ENCODE measurements at places on chromosomes 1 and 21.

DNA sequence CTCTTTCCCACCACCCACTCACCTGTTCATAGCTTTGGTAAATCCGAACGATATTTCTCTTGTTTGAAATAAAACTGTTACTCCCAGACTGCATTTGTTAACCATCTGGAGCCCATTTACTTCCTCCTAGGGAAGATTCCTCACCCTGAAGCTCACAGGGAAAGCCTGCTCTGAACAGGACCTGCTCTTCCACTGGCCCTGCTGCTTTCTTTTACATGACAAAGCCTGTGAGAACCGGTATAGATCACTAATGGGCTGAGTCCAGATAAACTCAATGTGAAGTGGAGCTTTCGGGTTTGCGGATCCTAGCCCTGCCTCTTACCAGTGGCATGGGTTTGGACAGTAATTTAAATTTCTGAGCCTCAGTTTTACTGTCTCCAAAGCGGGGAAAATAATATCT lies 45.2 kb downstream of the FAM163A start:
- no peaks in the 10 kb centered on the region for H3K36me3 ChIP-seq
- no peak for DNase-seq
- no peaks in the 10 kb centered on the region for H3K4me1 ChIP-seq
- no peak overlapping the region for H3K4me3 ChIP-seq
- H3K27ac ChIP-seq: no peak overlapping the region

GRCh38 chr21:44365251-44365966 lies 12.0 kb downstream of the TRPM2 start:
- H3K36me3 ChIP-seq: no peaks in the 10 kb centered on the region
- no peak overlapping the region for H3K4me3 ChIP-seq
- H3K4me1 ChIP-seq: peaks cover 3% of the 10 kb centered on the region
- DNase-seq: no peak
- no peaks in the 10 kb centered on the region for H3K27me3 ChIP-seq
- H3K27ac ChIP-seq: no peak overlapping the region

GRCh38 chr1:2415801-2416208 lies 3.4 kb upstream of the PEX10 start:
- H3K36me3 ChIP-seq: no peaks in the 10 kb centered on the region
- DNase-seq: no peak
- no peak overlapping the region for H3K4me3 ChIP-seq
- no peaks in the 10 kb centered on the region for H3K4me1 ChIP-seq
- H3K27me3 ChIP-seq: no peaks in the 10 kb centered on the region
- no peak overlapping the region for H3K27ac ChIP-seq

DNA sequence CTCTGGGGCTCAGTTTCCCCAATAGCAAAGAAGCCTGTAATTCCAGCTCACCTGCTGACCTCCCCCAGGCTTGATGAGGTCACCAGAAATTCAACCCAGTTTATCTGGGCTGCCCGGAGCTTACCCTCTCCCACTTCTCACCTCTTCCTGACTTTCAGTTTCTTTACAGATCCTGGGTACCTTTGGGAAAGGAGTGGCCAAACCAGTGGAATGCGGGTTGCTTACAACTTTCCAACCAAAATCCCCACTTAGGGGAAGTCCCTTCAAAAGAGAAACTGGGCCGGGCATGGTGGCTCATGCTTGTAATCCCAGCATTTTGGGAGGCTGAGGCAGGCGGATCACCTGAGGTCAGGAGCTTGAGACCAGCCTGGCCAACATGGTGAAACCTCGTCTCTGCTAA lies 5.9 kb upstream of the MARCKSL1 start:
- no peak overlapping the region for H3K27ac ChIP-seq
- H3K36me3 ChIP-seq: no peaks in the 10 kb centered on the region
- no peak for DNase-seq
- H3K4me3 ChIP-seq: no peak overlapping the region
- 0 out of 2 replicates have a peak, but pooled peaks cover 4% of the 10 kb centered on the region for H3K4me1 ChIP-seq
